ENCODE measurements at places on chromosomes 4 and X.

- DNase-seq, result no peak
Measured at GRCh38 chr4:80276931-80277330, 10.5 kb downstream of the FGF5 start.

GRCh38 chr4:140943486-140944198 is 187.5 kb upstream of the TBC1D9 start:
- DNase-seq, result no peak

GRCh38 chr4:177487977-177488376 is 45.7 kb upstream of the AGA start:
- no peak for DNase-seq

DNA sequence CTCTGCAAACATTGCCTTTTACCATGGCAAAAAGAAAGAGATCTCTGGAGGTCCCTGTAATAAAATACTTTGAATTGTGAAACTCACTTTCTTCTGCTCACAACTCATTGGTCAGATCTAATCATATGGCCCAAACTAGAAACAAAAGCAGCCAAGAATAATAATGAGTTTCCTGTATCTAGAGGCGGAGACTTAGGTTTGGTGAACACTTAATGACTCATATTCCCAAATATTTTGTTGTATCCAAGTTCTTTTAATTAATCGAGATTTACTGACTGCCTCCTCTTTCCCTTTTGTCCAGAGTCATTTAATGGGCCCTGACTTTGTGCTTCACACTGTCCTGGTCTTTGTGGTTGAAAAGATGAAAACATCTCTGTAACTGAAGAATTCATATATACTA is 190.6 kb downstream of the CCSER1 start:
- no peak for DNase-seq

- no peak for DNase-seq
Measured at GRCh38 chrX:24231131-24231540, 81.6 kb downstream of the ZFX start.

- no peak for DNase-seq
Measured at GRCh38 chr4:64814616-64815015, 405.4 kb upstream of the TECRL start.

Data from B cell (primary cell).